ENCODE measurements at places on chromosomes 16 and 17.

DNA sequence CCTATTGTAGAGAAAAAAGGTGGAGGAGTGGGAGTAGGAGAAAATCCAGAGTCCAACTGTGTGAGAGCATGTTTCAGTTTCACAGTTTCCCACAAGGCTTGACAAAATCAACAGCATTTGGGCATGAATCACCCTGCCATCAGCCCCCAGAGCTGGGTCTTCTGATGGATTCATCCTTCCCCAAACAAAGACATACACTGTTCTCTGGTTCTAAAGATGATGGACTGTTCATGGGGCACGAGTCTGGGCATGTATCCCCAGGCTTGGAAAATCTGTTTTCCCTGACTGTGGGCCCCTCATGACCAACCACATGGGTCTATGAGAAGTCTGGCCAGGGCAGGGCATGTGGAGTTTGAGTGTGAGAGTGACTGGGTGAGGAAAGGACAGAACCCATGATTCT is 210.4 kb upstream of the IRX5 start:
- no peak overlapping the region for H3K27ac ChIP-seq
- H3K4me1 ChIP-seq: no peaks in the 10 kb centered on the region
- no peaks in the 10 kb centered on the region for H3K27me3 ChIP-seq
- no peak overlapping the region for H3K4me3 ChIP-seq

DNA sequence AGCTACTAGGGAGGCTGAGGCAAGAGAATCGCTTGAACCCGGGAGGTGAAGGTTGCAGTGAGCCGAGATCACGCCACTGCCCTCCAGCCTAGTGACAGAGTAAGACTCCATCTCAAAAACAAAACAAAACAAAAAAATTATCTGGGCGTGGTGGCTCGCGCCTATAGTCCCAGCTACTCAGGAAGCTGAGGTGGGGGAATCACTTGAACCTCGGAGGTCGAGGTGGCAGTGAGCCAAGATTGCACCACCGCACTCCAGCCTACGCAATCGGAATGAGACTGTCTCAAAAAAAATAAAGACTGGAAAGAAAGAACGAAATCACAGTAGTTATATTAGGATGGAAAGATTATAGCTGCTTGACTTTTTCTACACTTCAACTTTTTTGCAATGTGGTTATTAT is 18.9 kb downstream of the COG1 start:
- DNase-seq: no peak
- no peaks in the 10 kb centered on the region for H3K27me3 ChIP-seq
- H3K27ac ChIP-seq: no peak overlapping the region
- no peaks in the 10 kb centered on the region for H3K36me3 ChIP-seq
- H3K4me3 ChIP-seq: no peak overlapping the region
- H3K4me1 ChIP-seq: no peaks in the 10 kb centered on the region

DNA sequence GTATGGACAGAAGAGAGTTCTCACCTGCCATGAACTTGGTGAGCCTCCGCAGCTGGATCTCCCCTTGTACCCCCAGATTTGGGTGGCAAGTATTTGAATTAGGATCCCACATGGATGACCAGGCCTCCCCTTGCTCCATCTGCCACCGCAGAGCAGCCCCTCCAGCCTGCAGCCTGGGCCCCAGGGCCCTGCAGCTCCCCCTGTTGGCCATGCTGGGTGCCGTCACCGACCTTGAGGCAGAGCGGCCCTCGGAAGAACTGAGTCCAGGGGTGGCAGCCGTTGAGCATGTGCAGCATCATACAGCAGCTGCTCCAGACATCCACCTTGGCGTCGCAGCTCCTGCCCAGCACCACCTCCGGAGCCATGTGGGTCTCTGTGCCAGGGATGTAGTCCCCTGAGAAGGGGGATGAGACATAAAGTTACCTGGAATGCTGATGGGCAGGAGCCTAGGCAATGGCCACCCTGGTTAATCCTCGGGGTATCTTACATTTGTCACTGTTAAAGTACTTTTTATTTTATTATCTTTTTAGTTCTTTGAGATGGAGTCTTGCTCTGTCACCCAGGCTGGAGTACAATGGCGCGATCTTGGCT is 9.0 kb upstream of the SPATA32 start:
- H3K4me1 ChIP-seq: no peaks in the 10 kb centered on the region
- H3K36me3 ChIP-seq: peaks cover 22% of the 10 kb centered on the region
- DNase-seq: no peak
- H3K27me3 ChIP-seq: no peaks in the 10 kb centered on the region
- no peak overlapping the region for H3K27ac ChIP-seq

- no peak for DNase-seq
- no peaks in the 10 kb centered on the region for H3K36me3 ChIP-seq
- no peak overlapping the region for H3K4me3 ChIP-seq
- no peaks in the 10 kb centered on the region for H3K4me1 ChIP-seq
- no peak overlapping the region for H3K27ac ChIP-seq
Observed at GRCh38 chr17:32388613-32389459, 38.9 kb downstream of the ZNF207 start.

- H3K27ac ChIP-seq: peak overlapping the region; percentile 80
Observed at GRCh38 chr17:1648173-1648962, 1.3 kb downstream of the RILP start.

GRCh38 chr17:37220607-37220953 is 155.2 kb upstream of the C17orf78 start:
- no peak overlapping the region for H3K27ac ChIP-seq
- H3K36me3 ChIP-seq: no peaks in the 10 kb centered on the region
- no peak for DNase-seq

DNA sequence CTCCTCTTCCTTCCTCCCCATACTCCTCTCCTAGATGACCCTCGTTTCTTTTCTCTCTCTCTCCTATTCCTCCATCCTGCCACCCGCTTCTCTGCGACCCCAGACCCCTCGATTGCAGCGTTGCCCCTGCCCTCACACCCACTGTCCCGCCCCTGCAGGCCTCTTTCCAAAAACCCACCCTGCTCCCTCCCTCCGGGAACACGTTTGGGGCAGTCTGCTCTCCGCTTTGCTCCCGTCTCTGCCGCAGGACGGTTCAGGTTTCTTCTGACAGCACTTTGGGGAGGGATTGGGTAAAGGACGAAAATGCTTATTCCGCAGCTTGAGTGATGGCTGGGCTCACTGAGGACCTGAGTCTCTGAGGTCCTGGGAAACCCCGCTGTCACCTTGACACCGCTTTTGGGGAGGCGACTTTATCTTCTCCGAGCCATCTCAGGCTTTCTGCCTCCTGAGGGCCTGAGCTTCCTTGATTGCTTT is 690 bp downstream of the NDE1 start:
- H3K4me3 ChIP-seq: peak overlapping the region; percentile 88
- H3K4me1 ChIP-seq: no peaks in the 10 kb centered on the region
- no peaks in the 10 kb centered on the region for H3K27me3 ChIP-seq
- H3K36me3 ChIP-seq: no peaks in the 10 kb centered on the region
- no peak for DNase-seq
- peak overlapping the region; percentile 94 for H3K27ac ChIP-seq

All from prostate gland (tissue), 2 donors.